ENCODE measurements at places on chromosomes 4 and X.

GRCh38 chr4:21915761-21916160 lies 32.8 kb downstream of the KCNIP4 start:
- DNase-seq = no peak

DNA sequence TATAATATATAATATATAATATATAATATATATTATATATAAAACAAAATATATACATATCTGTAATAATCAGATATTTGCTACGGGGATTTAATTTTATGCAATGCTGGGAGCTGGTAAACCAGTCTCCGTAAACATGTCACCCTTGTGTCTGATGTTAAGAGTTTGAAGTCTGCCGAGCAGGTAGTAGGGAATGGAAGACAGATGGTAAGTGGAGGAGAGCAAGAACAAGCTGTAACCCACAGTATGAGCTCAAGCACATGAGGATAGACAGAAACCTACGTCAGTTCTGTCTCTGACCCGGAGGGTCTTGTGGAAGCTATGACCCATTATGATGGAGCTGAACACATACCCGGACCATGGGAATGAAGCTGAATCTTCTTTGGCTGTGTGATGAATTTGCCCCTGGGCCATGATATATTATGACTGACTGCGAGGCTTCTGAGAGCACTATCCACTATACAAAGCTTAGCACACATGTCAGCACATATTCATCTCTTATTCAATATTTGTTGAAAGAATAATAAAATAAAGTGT lies 46.2 kb downstream of the TIGD2 start:
- no peak for DNase-seq

GRCh38 chr4:76188557-76188956 lies 25.1 kb downstream of the SCARB2 start:
- no peak for DNase-seq

GRCh38 chr4:8029689-8030088 lies 90.0 kb upstream of the AFAP1 start:
- no peak for DNase-seq

DNA sequence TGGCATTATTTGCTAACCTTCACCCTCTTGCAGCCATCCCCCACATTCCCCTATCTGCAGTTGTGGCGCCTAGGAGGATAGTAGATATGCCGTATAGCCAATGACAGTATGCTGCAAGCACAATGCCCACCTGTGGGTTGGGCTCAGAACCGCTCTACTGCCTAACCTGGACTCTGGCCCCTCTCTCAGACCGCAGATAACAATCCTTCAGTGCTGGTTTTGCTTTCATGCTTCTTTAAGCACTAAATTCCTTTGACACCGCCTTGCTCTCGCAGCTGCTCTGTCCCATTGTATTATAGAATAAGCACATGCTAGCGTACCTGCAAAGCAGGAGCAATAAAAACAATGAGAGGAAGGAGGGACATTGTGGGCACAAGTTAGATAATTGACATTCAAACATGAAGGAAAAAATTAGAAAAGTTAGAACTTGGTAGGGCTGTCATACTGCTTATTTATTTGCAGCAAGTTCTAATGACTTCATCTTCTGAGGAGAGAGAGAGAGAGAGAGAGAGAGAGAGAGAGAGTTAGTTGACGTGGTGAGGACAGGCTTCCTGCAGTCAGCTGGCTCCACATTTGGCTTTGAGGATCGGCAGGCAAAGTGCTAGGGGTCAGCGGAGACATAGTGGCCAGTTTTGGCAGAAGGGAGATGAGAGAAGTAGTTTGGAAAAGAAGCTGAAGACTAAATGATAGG lies 55.8 kb downstream of the WWC2 start:
- no peak for DNase-seq

DNA sequence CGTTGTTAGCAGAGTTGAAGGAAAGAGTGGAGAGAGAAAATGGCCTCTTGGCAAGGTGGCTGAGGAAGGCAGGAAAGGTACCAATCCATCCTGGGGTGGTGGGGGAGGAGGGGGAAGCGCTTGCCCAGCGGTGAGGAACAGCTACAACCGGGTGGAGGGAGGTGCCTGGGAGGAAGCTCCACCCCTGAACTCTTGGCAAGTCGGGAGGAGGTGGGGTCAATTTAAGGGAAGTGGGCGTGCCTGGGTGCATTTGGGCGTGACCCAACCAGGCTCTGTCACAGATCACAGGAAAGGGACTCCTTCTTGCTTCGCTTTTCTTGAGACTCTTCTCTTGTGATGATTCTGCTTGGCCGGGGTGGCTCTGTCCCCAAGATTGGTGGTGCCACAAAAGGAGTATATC lies 41.7 kb downstream of the BCORL1 start:
- DNase-seq = peak; percentile 68

DNA sequence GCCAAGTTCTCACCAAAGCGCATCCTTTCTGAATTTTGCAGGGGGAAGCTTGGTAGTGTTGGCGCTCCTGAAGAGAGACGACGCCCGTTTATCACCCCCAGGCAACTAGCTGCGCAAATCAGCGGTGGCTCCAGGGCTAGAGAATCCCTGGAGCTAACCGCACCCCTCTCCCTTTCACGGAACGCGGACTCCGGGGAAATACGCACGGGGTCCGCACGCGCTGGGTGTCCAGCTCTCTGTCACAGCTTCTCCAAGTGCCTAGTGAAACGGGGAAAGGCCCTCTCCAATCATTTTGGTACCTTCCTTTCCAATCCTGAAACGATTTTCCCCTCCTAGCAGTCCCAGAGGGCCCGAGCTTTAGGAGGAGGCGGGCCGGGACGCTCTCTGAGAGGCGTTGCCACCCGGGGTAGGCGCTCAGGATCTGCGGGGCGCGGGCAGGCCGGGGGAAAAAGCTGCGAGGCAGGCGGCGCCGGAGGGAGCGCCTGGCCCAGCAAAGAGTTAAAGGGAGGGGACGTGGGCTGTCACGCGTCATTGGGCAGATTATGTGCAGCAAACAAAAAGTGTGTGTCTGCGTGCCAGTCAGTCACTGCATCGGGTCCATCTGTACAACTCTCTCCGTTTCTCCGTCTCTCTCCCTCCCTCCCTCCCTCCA lies at the start of gene PRDM8:
Gene PRDM8, plus strand, starts transcription at position 582 of the 652 bp plus-strand sequence. CDS start 2,578 bp downstream, outside the sequence.
- DNase-seq = no peak

- no peak for DNase-seq
These were observed 24.7 kb downstream of the APBB2 start for GRCh38 chr4:41189666-41190065.

DNA sequence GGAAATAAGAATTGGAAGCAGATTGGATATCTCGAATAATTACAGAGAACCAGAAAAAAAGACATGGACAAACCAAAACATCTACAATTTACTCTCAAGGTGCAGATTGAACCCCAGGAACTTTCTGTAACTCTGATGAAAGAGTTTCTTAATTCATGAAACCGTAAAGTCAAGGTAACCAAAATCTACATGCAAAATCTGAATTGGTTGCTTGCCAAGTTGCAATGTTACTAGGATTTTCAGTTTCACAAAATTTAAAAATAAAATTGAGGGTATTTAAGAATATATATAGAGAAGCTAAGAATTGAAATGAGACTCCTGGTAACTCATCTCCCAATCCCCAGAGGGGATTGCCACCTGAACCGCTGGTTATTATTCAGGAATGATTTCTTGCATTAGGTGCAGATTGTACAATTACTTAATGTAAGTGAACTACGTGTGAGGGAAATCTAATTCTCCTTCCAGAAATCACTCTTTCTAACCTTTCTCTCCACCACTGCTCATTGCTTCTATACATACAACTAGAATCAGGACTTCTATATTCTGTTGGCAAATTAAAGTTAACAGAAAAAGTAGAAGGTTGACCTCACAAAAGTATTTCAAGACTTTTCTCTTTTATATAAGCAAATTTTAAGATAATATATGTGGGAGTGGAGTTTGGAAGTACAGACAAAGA lies 221.5 kb upstream of the NDST4 start:
- DNase-seq = no peak

- no peak for DNase-seq
These were observed 108.7 kb downstream of the GPC3 start for GRCh38 chrX:133876646-133877045.

DNA sequence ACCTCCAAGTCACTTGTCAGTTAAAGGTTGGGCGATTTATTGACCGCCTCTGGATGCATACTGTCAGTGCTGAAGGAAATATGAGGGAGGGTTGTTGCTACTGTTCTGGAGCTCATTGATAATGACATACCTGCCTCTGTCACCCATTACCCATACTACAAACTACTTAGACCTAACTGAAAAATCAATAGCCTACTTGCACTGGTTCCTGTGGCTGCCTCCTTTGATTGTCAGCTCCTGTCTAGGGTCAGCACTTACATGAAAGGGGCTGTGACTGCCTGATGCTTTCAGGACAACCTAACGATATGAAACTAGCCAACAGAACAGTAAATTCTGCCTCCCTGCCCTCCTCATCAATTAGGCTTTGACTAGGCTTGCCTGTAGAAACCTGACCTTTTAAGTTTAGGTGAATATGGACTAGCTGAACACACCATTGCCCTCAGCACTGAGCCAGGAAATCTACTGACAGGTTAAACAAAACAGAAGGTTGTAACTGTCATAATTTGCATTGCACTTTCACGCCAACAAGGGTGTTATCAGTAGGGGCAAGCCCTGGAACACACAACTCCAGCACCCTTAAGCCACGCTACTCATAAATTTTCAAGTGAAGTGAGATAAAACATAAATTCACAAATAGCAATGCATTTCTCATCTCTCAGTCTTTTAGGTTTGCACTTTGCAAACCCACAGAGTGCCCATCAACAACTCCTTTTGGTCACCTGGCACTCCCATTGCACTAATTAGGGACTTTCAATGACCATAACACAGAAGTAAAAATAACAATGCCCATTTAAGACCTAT lies 9.0 kb upstream of the MAB21L2 start:
- no peak for DNase-seq

Measured in activated CD8-positive, alpha-beta memory T cell treated with anti-CD3 and anti-CD28 coated beads, Interleukin-2, amount 50 U/mL, for 48 hours (primary cell).